ENCODE measurements at places on chromosomes 3 and 15.

GRCh38 chr15:54410481-54410880, 432.2 kb downstream of the UNC13C start:
- no peak for DNase-seq

DNA sequence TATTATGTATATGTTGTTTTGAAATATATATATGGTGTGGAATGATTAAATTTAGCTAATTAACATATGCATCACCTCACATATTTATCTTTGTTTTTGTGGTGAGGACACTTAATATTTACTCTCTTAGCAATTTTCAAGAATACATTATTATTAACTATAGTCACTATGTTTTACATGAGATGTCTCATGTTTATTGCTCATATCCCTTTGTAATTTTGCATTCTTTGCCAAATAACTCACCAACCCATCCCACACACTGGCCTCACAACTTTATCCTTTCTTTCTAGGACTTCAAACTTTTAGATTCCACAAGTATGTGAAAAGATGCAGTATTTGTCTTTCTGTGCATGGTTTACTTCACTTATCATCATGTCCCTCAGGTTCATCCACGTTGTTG, 950.2 kb upstream of the CADM2 start:
- no peak for DNase-seq

- DNase-seq, result no peak
Observed at GRCh38 chr3:176579711-176580185, 617.5 kb downstream of the TBL1XR1 start.

DNA sequence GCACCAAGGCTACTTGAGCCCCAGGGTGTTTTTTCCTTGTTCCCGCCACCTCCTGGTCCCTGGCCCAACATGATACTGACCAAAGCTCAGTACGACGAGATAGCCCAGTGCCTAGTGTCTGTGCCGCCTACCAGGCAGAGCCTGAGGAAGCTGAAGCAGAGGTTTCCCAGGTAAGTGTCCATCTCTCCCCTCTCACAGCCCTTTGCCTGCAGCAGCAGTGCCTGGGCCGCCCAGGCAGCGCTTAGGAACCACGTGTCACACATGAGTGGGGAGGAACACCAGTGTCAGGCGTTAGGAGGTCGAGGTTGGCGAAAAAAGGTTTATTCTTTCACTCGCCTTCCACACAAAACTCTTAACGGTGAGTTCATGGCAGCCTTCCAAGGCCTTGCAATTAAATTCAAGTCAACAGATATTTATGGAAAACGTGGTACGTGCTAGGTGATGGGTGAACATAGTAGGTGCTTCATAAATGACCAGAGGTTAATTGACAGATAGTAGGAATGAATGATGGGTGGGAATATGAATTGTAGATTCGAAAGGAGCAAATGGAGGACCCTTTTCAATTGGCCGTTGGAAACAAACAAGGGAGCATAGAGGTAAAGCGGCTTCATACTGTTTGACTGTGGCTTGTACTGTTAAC, 486 bp downstream of the CDIN1 start:
- DNase-seq, result peak; percentile 13

DNA sequence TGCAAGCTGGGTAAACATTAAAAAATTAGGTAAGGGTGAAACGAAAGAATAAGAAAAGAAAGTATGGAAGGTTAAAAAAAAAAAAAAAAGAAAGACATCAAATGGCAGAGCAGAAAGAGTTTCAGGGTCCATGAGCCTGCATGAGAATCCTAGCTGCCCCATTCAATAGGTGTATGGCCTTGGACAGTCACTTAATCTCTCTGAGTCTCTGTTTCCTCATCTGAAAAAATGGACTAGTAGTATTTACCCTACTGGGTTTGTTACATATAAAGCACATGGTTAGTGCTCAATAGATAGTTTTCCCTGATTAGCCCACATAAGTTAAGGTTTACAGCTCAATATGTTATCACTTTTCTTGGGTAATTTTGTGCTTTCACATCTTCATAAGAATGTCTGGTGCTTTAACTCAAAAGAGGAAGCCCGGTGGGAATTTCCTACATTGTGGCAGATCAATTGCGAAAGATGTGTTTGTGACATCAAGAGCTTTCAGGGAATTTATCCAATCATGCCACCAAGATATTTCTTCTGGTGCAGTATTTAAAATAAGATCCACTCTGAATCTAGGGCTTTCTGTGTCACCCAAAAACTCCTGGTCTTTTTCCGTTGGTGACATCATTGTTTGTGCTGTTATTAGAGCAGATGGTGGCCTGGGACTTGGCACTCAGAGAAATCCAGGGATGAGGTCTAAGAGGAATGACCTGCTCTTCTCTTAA, 57.2 kb upstream of the UBE2E1 start:
- peak; percentile 99 for DNase-seq
